ENCODE measurements at places on chromosomes 4 and X.

- DNase-seq: peak; percentile 32
Measured at GRCh38 chrX:20265221-20265725, 1.4 kb downstream of the RPS6KA3 start.

DNA sequence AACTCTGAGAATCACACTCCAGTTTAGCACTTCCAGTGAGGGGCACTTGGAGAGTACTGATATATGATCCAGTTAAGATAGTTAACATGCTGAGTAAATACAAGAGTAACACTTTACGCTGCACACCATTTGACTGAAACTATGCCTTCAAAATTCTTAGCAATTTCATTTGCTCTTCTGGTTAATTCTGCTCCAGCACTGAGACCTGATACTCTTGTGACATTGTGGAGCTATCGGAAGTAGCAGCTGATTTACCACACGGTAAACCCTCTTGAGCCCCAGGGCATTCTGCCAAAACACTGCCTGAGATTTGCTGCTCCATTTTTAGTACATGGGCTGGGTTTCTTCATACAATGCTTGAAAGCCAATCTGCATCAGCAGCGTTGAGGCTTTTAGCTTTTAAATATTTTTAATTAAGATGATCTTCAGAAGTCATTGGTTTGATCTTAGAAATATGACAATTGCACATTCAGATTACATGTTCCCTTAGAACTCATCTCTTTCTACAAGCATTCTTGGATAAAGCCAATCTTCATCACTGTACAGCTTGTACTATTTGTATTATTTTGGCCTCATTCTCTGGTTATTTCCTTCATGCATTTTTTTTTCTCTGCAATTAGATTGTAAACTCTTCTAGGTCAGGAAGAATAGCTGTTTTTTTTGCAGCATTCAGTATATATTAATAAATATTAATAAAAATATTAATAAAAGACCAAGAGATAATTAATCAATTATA is 67.8 kb upstream of the ETNPPL start:
- DNase-seq: peak; percentile 15

- no peak for DNase-seq
Measured at GRCh38 chr4:174018236-174018635, 265.2 kb downstream of the FBXO8 start.

DNA sequence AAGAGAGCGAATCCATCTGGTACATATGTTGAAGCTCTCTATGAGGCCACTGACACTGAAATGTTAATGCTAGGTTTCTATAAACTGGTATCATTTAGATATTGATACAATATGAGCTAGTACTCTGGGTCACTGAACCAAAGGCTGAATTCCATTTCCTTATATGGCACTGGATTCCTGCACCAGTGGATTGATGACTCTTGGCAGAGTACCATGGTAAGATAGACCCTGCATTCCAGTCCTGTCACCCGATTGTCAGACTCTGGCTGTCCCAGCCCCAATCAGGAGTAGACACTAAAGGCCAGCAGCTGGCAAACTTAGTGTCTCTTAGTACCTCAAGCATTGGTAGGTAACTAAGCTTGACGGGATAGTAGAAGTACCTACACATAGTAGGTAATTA is 44.0 kb upstream of the EOLA2 start:
- no peak for DNase-seq

GRCh38 chr4:168634276-168634802 is 137.5 kb downstream of the PALLD start:
- no peak for DNase-seq

DNA sequence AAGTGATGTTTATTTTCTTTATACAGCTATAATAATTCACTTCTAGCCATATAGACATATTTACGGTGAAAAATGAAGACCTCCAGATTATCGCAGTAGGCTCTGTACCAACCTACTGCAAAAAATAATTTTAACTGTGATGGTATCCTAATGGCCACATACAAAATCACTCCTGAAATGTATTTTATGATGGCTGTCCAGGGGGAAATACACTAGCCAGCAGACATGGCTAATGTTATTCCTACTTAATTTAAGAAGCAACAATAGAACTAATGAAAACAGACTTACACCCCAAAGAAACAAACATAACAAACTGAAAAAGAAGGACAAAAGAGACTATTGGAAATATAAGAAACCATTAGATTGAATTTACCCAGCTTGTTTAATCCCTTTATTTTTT is 4.6 kb downstream of the NKX6-1 start:
- no peak for DNase-seq

GRCh38 chrX:41923978-41924683 is 777 bp upstream of the CASK start:
- DNase-seq: peak; percentile 3

- DNase-seq: no peak
Measured at GRCh38 chr4:184462724-184463123, 11.6 kb downstream of the IRF2 start.

DNA sequence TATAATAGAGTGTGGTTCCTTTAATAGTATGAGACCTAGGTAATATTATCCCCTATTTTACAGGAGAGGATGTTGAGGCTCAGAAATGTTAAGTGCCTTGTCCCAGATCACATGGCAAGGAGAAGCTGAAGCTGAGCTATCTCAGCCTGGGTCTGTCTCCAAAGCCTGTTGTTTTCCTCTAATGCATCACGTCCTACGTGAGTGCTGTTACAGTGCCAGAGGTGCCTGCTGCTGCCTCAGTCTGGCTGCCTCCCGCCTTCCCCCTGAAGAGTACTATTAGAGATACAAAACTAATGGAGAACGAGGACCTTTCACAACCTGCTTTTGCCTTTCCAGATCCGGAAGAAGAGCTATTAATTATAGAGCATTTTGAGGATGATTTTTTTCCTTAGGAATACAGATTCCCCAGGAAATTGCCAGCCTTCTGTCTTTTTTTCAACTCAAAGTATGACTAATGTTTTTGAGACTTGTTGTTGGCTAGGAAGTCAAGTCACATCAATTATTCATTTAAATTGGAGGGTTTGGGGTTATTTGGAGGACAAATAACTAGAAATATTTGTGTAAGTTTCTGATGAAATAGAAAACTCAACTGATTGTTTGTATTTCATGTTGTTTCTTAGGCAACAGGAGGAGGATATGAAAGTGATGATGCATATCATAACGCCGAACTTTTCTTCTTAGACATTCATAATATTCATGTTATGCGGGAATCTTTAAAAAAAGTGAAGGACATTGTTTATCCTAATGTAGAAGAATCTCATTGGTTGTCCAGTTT is 43.9 kb upstream of the MTMR1 start:
- no peak for DNase-seq

GRCh38 chrX:46788902-46789301 is 30.0 kb upstream of the SLC9A7 start:
- no peak for DNase-seq

All from stimulated activated naive CD4-positive, alpha-beta T cell (primary cell).